GM18507 (cell line): ENCODE measurements at places on chromosomes 5 and 9.
A peak's percentile ranks its signal among the peaks of the same experiment; 100 is the strongest.

DNA sequence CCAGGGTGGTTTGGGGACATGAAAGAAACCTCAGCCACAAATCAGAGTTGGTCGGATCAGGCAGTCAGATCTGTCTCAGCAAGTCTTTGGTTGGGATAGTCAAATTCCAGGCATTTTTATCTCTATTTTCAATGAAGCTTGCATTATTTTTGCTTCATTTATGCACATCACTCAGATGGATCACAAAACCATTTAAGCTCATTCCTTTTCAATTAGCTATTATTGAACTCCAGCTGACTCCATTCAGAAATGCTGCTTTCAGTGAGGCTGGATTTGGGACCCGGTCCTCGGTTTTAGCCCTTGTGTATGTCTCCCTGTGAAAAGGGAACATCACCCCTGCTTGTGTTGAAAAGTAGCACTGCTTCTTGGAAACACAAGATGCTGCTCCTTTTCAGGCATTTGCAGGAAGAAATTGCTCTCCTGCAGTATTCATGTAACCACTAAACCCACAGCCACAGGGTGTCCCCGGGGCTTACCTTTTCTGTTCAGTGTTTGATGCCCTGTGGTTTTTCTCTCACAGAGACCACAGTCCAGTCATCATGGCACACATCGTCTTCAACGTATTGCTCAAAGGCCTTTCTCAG, 232.9 kb downstream of the NFIB start:
- DNase-seq: no peak

- no peak for DNase-seq
These were observed 12.4 kb upstream of the SIL1 start for GRCh38 chr5:139210585-139210984.

GRCh38 chr9:92663126-92663525, 6.8 kb downstream of the IPPK start:
- no peak for DNase-seq

GRCh38 chr5:133252133-133252480, 200.3 kb downstream of the HSPA4 start:
- DNase-seq: no peak

- DNase-seq: no peak
These were observed 382.3 kb downstream of the ACTL7B start for GRCh38 chr9:108473209-108474112.

DNA sequence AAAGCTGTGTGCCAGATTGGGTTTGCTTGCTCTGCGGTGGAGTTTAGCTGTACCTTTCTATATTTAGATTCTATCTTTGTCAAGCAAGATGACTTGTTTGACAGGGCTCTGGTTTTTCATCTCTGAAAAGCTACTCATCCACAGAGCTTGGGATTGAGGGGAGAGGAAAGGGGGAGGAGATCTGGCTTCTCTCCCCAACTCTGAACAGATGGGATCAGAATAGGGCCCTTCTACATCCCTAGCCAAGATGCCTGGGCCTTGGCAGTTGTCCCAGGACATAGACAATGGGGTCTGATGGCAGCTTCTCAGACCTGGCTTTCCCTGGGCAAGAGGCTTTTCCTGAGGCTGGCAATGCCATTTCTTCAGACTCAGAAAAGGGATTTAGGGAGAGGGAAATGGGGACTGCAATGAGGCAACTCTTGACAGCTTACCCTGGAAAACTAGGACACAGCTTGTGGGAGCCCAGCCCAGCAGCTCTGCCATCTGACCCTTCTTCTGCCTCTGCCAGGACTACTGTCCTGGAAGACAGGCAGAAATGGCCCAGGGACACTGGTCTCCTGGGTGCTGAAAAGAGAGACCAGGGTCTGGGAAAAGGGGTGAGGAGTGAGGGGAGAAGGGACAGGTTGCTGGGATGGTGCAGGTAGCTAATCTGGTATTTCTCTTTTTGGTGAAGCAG, 50.2 kb upstream of the ASTN2 start:
- no peak for DNase-seq

DNA sequence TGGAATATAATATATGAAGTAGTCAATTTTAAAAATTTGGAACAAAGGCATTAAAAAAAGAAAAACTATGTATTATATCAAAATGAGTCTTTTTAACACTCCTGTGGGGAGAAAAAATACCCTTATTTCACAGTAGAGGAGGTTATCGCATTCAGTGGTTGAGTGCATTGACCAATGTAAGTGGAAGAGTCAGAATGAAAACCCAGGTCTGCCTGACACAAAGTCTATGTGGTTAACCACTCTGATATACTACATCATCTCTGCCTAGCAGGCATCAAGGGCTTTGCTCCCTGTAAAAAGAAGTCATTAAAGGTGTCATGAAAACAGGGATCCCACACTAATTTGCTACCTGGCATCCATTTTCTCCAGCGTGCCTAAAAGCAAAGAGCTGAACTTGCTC, 417.2 kb upstream of the C9orf72 start:
- DNase-seq: no peak

GRCh38 chr9:110650261-110650660, 18.3 kb upstream of the MUSK start:
- no peak for DNase-seq

DNA sequence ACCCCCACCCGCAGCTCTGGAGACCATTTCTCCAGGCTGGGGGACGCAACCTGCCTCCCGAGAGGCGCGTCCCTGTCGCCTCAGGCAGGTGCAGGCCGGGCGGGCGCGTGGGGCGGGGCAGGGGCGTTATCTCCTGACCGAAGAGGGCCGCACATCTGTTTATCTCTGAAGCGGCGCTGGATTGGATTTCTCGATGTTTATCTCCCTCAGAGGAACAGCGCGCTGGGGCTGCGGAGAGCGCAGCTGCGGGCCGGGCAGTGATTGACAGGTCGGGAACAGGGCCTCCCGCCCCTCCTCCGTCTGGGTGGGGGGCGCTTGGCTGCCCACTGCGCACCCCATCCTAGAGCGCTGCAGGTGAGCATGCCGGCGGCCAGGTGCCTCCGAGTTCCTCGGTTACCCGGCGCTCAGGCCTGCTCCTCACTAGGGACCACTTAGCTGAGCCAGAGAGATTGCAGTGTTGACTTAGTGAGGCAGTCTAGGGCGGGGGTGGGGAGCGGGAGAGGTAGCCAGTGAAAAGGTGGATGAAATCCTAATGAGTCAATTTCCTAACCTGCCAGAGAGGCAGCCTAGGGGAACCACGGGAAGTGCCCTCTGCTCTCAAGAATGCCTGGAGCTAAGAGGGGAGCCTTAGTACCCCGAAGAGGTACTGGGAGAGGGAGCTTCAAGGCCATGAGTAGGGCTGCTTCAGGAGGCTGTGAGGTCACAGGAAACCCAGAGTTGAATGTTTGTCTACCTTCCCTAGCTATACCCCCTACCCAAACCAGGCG, 39.6 kb upstream of the TIFAB start:
- DNase-seq: no peak

- no peak for DNase-seq
These were observed 245.0 kb downstream of the PSAT1 start for GRCh38 chr9:78541868-78542443.

- DNase-seq: no peak
These were observed 30.6 kb upstream of the OBP2B start for GRCh38 chr9:133239533-133240090.

DNA sequence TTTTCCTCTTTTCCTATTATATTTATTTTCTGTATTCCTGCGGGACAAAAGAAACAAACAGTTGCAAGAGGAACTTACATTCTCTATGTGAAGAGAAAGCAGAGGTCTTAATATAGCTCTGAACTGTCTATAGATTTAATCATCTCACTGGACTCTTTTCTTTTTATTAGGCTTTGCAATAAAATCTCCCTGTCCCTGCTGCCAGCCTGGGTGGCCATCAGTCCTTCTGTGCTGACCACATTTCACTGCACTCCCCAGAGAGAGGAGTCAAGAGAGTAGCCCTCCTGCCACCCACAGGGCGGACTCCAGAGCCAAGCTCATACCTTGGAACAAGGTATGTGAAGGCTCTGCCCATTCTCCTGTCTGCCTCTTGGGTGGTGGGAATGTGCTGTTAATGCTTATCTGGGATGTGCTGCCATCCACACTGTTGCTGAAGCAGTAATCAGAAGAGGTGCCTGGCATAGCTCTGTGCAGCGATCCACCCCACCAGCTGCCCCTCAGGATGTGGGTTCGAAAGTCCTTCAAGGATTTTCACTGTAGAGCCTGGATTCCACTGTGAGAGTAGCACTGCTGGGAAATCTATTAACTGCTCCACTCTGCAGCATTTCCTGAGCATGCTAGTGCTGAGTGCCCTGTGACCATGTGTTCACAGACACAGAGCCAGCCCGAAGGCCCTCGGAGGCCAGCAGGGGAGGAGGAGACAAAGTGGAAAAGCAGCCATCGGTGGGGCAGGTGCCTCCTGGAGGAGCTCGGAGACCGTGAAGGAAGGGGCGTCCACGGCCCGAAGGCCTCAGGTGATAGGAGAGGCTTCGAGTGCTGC, 334.6 kb downstream of the MED10 start:
- no peak for DNase-seq

- no peak for DNase-seq
These were observed 127.6 kb downstream of the EDIL3 start for GRCh38 chr5:84257061-84257460.

- DNase-seq: no peak
These were observed 8.5 kb upstream of the DNAJC25 start for GRCh38 chr9:111622626-111623025.

- DNase-seq: no peak
These were observed 24.0 kb downstream of the NNT start for GRCh38 chr5:43627028-43627427.

- no peak for DNase-seq
These were observed 31.3 kb upstream of the HTR4 start for GRCh38 chr5:148685520-148686134.

- peak; percentile 64 for DNase-seq
These were observed 32.0 kb upstream of the TTLL11 start for GRCh38 chr9:122125158-122125508.

- DNase-seq: no peak
These were observed 55.8 kb upstream of the ACTBL2 start for GRCh38 chr5:57538341-57538955.

DNA sequence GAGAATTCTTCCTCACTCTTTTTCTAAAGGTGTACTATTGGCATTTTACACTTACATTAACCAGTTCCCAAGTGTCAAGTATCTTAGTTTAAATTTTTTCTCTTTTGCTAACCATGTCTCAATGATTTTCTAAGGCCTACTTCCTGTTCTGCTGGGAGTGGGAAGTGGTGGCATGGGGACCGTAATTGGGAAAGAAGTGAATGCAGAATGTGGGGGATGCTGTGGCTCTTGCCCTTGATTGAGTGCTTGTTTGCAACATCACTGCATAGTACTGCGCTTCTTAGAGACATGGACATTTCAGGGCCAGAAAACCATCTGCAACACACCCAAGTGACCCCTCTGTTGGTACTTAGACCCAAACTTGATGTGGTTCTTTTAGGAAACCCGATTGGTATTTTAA, 32.8 kb downstream of the MRRF start:
- DNase-seq: no peak

- no peak for DNase-seq
These were observed 39.6 kb downstream of the WNK2 start for GRCh38 chr9:93223260-93224180.

DNA sequence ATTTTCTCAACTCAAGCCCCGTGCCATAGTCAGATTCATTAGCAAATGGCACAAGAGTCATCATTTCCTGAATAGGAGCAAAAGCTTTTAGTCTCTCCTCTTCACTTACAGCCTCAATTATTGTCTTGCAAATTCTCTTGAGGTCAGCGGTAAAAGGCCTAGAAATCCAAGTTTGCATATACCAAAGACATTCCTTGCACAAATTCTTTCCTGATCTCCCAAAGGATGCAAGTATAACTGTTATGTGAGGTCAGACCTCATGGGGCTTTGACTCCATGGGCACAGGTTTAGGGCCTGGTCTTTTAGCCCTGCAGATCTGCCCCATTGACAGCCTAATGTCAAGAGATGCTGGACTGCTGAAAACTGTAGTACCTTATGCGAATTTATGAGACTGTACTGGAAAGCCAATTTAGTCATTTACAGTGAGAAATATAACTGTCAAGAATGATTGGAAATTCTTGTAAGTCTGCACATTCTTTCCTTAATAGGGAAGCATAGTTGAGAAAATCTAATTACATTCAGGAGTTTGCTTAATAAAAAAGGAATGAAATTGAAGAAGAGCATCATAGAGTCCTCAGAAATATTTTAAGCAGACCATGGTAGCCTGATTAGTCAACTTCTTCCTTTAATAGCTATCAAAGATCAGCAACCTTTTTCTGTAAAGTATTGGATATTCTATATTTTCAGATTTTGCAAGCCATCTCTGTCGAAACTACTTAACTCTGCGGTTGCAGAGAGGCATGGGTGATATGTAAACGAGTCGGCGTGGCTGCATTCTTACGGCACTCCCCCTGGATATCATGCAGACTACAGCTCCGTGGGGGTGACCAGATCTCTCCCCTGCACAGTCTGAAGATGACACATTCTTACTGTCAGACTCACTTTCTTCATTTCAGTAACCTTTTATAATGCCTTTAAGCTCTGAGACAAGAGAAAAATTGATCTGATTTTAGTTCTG, 45.2 kb downstream of the GCNT4 start:
- DNase-seq: no peak
